NCI-H187 (cell line): ENCODE measurements at places on chromosomes 6 and 20.
A peak's percentile ranks its signal among the peaks of the same experiment; 100 is the strongest.

- peak; percentile 30 for DNase-seq
Measured at GRCh38 chr20:19110881-19111460, 101.5 kb upstream of the SLC24A3 start.

GRCh38 chr6:41573276-41573675 is 27.1 kb downstream of the FOXP4 start:
- no peak for DNase-seq

DNA sequence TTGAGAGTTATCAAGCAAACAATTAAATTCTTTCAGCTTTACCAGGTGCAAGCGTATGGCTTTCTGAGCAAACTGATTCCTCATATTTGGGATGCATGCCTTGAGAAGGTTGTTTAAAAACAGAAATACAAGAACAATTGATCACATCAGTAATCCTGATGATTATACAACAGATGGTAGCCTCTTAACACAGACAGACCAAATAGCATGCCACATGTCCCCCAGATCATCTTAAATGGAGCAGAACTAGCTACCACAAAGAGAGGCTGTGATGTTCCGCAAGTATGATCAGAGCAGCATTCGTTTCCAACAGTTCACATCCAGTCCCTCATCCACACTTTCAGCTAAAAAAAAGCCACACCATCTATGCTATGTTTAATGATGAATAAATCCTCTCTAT is 246.2 kb upstream of the NRSN1 start:
- DNase-seq = no peak

- no peak for DNase-seq
Measured at GRCh38 chr6:121157906-121158305, 176.4 kb downstream of the TBC1D32 start.

GRCh38 chr6:108966251-108966650 is 118.0 kb downstream of the ARMC2 start:
- no peak for DNase-seq
